ENCODE measurements at places on chromosomes 3 and 15.

DNA sequence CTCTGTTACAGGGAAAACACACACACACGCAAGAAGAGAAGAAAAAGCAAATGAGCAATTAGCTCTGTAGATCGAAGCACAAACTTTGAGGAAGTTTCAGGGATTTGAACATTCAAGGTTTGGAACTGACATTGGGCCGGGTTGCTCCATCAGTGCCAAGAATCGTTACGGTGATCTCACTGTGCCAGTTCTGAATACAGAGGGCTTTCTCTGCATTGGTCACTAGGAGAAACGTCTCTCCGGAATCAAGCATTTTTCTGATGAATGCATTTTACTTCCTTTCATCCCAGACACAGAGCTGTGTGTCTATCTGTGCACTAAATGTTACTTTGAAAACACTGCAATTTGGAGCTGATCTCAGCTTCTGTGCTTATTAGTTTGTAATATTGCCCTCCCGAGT is 11.2 kb downstream of the HRH1 start:
- DNase-seq = no peak

GRCh38 chr3:169242708-169243513 is 420.6 kb downstream of the MECOM start:
- no peak for DNase-seq

GRCh38 chr3:166864473-166865467 is 515.3 kb downstream of the ZBBX start:
- DNase-seq = no peak

DNA sequence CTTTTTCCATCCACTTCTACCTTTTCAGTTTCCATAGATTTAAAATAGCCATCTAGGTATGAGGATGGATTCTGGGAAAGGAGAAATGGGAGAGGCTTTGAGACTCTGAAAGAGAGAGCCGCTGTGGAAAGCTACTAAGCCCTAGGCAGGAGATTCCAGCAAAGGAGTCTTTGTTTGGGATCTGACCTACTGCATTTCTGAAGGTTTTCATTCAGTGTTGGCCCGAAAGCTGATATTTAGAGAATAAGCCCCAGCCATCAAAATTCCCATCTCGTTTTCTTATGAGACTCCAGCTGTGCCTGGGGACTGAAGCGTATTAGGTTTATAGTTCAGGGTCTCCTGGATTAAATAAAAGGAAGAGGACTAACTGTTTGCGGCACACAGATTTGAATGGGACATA is 19.5 kb downstream of the LIPH start:
- DNase-seq = no peak

DNA sequence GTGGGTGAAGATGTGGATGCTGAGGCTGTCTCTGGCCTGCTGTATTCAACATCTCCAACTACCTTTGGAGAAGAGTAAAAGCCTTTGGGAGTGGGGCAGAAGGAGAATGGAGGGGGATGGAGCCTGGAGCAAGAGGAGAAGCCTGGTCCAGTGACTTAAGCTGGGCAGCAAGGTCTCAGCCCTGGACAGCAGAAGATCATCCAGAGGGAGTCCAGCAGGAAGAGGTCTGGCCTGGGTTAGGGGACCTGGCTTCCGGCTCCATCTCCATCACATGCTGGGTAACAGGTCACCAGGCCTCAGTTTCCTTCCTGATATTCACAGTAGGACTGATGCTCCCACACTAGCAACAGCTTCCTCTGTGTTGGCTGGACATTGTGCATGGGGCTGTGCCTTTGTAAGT is 3.8 kb upstream of the ISL2 start:
- DNase-seq = no peak

DNA sequence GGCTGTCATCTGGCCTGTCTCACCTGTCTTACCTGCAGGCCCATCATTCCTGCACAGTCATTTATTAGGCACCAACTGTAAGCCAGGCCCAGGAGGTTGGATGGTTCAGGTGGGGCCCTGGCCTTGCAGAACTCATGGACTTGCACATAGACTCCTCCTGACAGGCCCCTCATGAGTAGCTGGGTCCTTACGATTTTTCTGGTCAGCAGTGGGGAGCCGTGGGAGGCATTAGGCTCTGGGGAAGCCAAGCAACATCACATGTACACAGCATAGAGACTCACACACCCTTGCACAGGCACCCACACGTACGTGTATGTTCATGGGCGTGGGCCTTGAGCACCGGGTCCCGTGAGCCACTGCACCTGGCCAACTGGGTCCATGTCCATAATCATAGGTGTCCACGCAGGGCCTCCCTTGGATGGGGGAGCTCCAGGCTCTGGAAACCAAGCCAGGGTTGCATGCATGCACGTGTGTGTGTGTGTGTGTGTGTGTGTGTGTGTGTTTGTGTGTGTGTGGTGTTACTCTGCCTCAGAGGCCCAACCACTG is 20.3 kb downstream of the CISH start:
- no peak for DNase-seq

DNA sequence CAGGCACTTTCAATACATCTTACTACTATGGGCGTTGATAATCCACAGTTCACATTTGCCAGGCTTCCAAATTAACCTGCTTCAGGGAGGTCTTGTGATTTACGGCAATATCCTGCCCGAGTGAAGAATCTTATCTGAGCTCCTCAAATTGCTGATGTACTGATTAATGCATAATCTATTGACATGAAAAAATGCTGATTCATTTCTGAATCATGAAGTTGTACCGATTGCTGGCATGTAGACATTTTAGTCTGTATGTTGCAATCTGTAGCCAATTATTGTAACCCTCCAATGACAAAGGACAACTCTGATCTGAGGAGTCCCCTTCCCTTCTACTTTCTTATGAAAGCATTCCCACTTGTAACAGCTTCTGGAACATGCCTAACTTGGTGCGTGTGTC is 97.2 kb downstream of the SEC22A start:
- DNase-seq = no peak

GRCh38 chr3:123120573-123120972 is 53.7 kb downstream of the PDIA5 start:
- no peak for DNase-seq

GRCh38 chr3:177257006-177257405 is 59.7 kb upstream of the TBL1XR1 start:
- no peak for DNase-seq

DNA sequence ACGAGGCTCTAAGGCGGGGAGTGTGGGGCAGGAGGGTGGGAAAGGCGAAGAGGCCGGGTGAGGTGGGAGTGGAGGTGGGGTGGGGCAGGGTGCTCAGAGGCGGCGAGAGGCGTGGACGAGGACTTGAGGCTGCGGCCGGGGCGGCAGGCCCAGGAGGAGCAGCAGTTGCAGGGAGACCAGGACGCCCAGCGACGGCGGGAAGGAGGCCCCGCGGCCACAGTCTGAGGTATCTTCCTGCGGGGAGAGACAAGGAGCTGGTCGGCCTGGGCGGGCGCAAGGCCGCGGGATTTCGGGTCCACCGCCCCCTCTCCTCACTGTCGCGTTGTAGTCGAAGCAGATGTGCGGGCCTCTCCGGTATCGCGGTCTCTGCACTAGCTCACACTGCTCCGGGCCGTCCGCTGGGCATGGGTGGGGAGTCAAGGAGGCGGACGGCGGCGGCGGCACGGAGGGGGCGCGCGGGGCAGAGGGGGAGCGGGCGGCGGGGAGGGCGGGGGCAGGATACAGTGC is 5.3 kb upstream of the TMEM115 start:
- DNase-seq = no peak

- DNase-seq = no peak
These were observed 323.5 kb downstream of the UACA start for GRCh38 chr15:70439880-70440279.
